ENCODE measurements at places on chromosomes 5 and 9. TPM values are rescaled to one million over a fixed set of nuclear protein-coding genes. Genes with fewer than 3 reads are reported as not detected.
A peak's percentile ranks its signal among the peaks of the same experiment; 100 is the strongest.

- DNase-seq = no peak
- H3K4me3 ChIP-seq = no peak overlapping the region
- H3K36me3 ChIP-seq = no peaks in the 10 kb centered on the region
- no peaks in the 10 kb centered on the region for H3K4me1 ChIP-seq
- H3K27ac ChIP-seq = no peak overlapping the region
These were observed 47.0 kb downstream of the SARDH start for GRCh38 chr9:133691191-133691590.

DNA sequence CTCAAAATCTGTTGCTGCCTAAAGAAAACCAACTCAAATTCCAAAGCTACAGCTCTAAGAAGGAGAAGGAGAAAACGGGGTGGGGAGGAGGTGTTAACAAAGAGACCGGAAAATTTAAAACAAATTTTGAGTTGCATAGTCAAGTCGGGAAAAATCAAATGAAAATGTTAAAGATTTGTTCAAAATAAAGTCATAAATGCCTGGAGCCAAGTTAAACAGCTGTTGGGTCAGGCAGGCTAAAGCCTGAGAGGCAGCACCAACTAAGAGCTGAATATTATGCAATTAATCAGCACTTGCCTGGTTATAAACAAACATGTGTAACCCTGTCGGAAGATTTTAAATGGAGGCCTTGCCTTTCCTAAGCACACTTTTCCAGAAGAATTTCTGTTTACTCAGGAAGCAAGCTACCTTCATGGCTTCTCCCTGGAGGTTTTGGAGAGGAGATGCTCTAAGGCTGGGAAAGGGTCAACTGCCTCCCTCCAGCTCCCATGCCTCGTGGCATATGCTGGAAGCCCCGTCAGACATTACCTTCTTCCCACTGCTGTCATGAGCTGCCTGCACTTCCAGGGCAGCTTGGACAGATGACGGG lies 270.5 kb downstream of the DMRT2 start:
- no peaks in the 10 kb centered on the region for H3K4me1 ChIP-seq
- no peak overlapping the region for H3K4me3 ChIP-seq
- H3K36me3 ChIP-seq = no peaks in the 10 kb centered on the region
- H3K27me3 ChIP-seq = peaks cover 1% of the 10 kb centered on the region
- DNase-seq = no peak

DNA sequence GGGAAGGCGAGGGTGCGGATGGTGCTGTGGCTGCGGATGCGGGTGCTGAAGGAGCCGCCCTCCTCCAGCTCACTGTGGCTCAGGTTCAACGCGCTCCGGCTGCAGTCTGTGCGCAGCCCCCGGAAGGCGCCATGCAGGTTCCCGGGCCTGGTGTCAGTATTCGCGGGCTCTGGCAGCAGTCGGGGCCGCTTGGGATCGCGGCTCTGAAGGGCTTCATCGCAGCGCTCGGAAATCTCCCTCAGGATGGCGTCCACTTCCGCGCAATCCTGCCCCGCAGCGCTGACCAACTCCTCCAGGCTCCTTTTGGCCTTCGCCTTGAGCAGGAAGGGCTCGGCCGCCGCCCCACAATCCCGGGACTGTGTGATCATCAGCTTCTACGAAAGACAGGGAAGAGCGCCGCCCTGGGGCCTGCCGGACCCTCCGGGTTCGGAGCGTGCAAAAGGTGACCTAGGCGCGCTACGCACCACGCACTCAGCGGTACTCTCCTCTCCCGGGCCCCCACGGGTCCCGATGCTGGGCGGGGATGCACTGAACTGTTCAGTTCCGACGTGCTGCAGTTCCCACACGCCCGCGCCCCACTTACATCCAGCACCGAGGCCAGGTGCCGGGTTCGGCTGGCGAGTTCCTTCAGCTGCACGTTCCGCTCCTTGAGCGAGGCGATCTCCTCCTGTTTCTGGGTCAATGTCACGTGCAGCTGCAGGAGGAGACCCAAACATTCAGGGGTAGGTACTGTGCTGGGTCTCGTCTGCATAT lies 6.5 kb downstream of the MCIDAS start:
- no peak for DNase-seq
- peaks cover 62% of the 10 kb centered on the region for H3K27me3 ChIP-seq
- H3K4me3 ChIP-seq = peak overlapping the region; percentile 44
- H3K27ac ChIP-seq = no peak overlapping the region
- no peaks in the 10 kb centered on the region for H3K36me3 ChIP-seq

GRCh38 chr5:132354381-132355139 lies 14.9 kb upstream of the SLC22A5 start:
- H3K27ac ChIP-seq = peak overlapping the region; percentile 31
- peaks cover 19% of the 10 kb centered on the region for H3K4me1 ChIP-seq
- H3K36me3 ChIP-seq = peaks cover 8% of the 10 kb centered on the region
- H3K27me3 ChIP-seq = no peaks in the 10 kb centered on the region
- no peak for DNase-seq
- H3K4me3 ChIP-seq = peak overlapping the region; percentile 24

The MARCHF3 gene
- 22.8 TPM for total RNA-seq

GRCh38 chr9:134738869-134739659 lies 97.5 kb downstream of the COL5A1 start:
- H3K27me3 ChIP-seq = peaks cover 4% of the 10 kb centered on the region
- no peak overlapping the region for H3K27ac ChIP-seq
- peak; percentile 28 for DNase-seq
- H3K4me3 ChIP-seq = no peak overlapping the region

DNA sequence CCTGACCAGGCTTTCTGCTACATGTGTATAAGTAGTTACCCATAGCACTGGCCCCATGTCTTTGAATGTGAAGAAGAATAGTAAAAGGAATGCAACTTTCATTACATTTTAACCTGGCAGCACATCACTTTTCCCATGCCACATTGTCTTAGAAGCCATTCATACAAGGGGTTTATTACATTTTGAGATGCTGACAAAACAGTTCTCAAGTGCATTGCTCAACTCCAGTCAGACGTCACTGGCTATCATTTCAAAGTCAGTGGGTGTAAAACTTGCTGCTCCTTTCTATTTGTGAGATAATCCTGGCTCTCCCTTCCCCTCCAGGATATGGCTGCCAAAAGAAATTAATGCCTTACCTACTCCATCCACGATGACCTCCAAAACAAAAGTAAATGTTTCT lies 97.0 kb upstream of the VCAN start:
- no peak overlapping the region for H3K27ac ChIP-seq
- H3K27me3 ChIP-seq = no peaks in the 10 kb centered on the region
- H3K36me3 ChIP-seq = no peaks in the 10 kb centered on the region
- DNase-seq = no peak
- no peak overlapping the region for H3K4me3 ChIP-seq

The HMGCR gene
- total RNA-seq = 105 TPM

GRCh38 chr5:178069909-178070308 lies 43.4 kb upstream of the N4BP3 start:
- peak; percentile 24 for DNase-seq
- peaks cover 28% of the 10 kb centered on the region for H3K4me1 ChIP-seq
- no peak overlapping the region for H3K27ac ChIP-seq

GRCh38 chr5:32325062-32325461 lies 12.3 kb upstream of the MTMR12 start:
- H3K4me1 ChIP-seq = peaks cover 2% of the 10 kb centered on the region
- no peak overlapping the region for H3K27ac ChIP-seq
- H3K36me3 ChIP-seq = peaks cover 4% of the 10 kb centered on the region

- no peaks in the 10 kb centered on the region for H3K36me3 ChIP-seq
- H3K4me3 ChIP-seq = no peak overlapping the region
- H3K4me1 ChIP-seq = no peaks in the 10 kb centered on the region
- no peak overlapping the region for H3K27ac ChIP-seq
- DNase-seq = no peak
- H3K27me3 ChIP-seq = peaks cover 7% of the 10 kb centered on the region
These were observed 168.3 kb downstream of the COL23A1 start for GRCh38 chr5:178421699-178422399.

The CDH10 gene
- total RNA-seq = not detected

DNA sequence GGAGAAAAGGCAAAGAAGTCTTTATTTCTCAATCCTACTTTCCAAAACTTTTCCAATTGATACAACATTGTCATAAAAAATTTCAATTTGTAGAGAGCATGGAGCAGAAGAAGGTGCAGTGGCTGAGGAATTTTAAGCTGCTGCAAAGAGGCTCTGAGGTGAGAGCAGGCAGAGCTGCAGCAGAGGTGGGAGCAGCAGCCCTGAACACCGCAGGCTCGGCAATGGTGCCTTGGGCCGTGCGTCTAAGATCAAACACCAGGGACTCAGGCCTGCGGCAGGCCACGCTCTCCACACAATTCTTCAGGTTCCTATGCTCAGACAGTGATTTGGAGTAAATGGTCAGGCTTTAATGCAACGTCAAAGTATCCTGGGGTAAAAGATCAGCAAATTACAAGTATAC lies 46.3 kb downstream of the SIL1 start:
- H3K27me3 ChIP-seq = no peaks in the 10 kb centered on the region
- no peak overlapping the region for H3K4me3 ChIP-seq
- no peak overlapping the region for H3K27ac ChIP-seq
- no peak for DNase-seq
- H3K36me3 ChIP-seq = peaks cover 4% of the 10 kb centered on the region
- H3K4me1 ChIP-seq = peaks cover 3% of the 10 kb centered on the region

DNA sequence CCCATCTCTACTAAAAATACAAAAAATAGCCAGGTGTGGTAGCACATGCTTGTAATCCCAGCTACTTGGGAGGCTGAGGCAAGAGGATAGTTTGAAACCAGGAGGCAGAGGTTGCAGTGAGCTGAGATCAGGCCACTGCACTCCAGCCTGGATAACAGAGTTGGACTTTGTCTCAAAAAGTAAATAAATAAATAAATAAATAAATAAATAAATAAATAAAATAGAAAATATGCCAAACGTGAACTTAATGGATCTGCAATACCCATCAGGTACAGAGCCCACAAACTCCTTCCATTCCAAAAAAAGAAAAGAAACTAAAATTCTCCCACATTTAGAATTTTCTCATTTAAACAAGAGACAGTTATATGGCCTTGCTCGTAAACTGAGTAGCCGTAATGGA lies 702.7 kb downstream of the CDH18 start:
- H3K4me1 ChIP-seq = no peaks in the 10 kb centered on the region
- H3K27me3 ChIP-seq = no peaks in the 10 kb centered on the region
- H3K27ac ChIP-seq = no peak overlapping the region
- H3K4me3 ChIP-seq = no peak overlapping the region

- H3K27ac ChIP-seq = no peak overlapping the region
- H3K36me3 ChIP-seq = no peaks in the 10 kb centered on the region
- H3K4me1 ChIP-seq = no peaks in the 10 kb centered on the region
These were observed 58.6 kb downstream of the THBS4 start for GRCh38 chr5:80093796-80094195.

- H3K4me1 ChIP-seq = no peaks in the 10 kb centered on the region
- no peak for DNase-seq
- H3K36me3 ChIP-seq = no peaks in the 10 kb centered on the region
- H3K4me3 ChIP-seq = no peak overlapping the region
- H3K27me3 ChIP-seq = no peaks in the 10 kb centered on the region
These were observed 352.0 kb downstream of the PARP8 start for GRCh38 chr5:51018423-51018822.

GRCh38 chr5:95823738-95824609 lies 1.4 kb upstream of the GLRX start:
- no peaks in the 10 kb centered on the region for H3K27me3 ChIP-seq
- peak overlapping the region; percentile 95 for H3K4me3 ChIP-seq
- peaks cover 59% of the 10 kb centered on the region for H3K4me1 ChIP-seq
- peaks cover 13% of the 10 kb centered on the region for H3K36me3 ChIP-seq

GRCh38 chr5:166781737-166782136 lies 1509.7 kb upstream of the WWC1 start:
- no peaks in the 10 kb centered on the region for H3K36me3 ChIP-seq
- no peaks in the 10 kb centered on the region for H3K4me1 ChIP-seq
- no peak overlapping the region for H3K4me3 ChIP-seq
- no peak overlapping the region for H3K27ac ChIP-seq
- DNase-seq = no peak

DNA sequence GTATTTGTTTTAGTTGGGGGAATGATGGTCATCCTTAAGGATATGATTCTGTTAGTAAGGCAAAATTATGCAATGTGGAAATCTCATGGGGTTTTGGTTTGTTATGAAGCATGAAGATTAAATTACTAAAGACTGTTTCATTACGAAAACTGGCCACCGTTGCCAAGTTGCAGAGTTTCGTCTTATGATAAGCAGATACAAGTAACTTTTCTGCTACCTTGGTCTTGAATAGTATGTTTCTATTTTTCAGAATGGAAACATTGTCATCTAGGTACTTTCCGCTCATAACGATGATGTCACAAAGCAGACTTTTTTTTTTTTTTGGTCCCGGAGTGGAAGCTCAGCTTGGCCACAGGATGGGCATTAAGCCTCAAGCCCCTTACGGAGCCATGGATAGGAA lies 4.2 kb downstream of the CCNI2 start:
- no peak overlapping the region for H3K4me3 ChIP-seq
- H3K36me3 ChIP-seq = no peaks in the 10 kb centered on the region
- peaks cover 5% of the 10 kb centered on the region for H3K27me3 ChIP-seq
- H3K27ac ChIP-seq = peak overlapping the region; percentile 36
- no peak for DNase-seq

- H3K27me3 ChIP-seq = no peaks in the 10 kb centered on the region
- H3K27ac ChIP-seq = peak overlapping the region; percentile 66
- DNase-seq = peak; percentile 12
- no peak overlapping the region for H3K4me3 ChIP-seq
These were observed 5.0 kb upstream of the CXXC5 start for GRCh38 chr5:139642891-139643871.

The TMC1 gene
- not detected for total RNA-seq

The PCDHB15 gene
- total RNA-seq = not detected

DNA sequence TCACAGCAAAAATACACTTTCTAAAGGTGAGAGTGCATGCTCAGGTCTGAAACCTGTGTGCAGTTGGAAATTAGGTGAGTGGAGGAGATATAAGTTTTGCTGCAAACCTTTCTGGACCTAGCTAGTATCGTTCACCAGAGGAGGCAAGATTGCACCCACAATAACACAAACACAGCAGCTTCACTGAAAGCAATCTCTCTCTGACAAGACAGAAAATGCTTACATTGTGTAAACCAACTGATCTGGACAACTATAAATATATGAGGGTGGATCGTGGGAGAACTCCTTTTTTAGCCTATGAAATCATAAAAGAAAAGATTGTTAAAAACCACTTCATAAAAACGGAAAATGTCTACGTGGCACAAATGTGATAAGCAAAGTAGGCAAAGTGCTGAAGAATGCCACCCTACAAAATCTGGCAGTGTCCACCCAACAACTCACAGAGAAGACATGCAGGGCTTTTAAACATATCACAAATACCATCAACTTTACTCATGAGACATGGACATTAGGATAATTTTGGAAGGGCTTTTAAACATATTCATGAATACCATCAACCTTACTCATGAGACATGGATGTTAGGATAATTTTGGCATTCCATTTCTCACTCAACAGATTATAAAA lies 134.3 kb downstream of the CDH18 start:
- H3K36me3 ChIP-seq = no peaks in the 10 kb centered on the region
- no peak overlapping the region for H3K27ac ChIP-seq
- no peaks in the 10 kb centered on the region for H3K4me1 ChIP-seq
- no peak for DNase-seq
- no peak overlapping the region for H3K4me3 ChIP-seq
- H3K27me3 ChIP-seq = no peaks in the 10 kb centered on the region

Data from activated B cell treated with CpG ODN at 0.5 μM for 24 hours (primary cell).